Activated T-helper 9 cell treated with anti-CD3 and anti-CD28 coated beads, Interleukin-2, amount 50 U/mL, for 16 hours (primary cell): ENCODE measurements at places on chromosomes 5 and 9.

DNA sequence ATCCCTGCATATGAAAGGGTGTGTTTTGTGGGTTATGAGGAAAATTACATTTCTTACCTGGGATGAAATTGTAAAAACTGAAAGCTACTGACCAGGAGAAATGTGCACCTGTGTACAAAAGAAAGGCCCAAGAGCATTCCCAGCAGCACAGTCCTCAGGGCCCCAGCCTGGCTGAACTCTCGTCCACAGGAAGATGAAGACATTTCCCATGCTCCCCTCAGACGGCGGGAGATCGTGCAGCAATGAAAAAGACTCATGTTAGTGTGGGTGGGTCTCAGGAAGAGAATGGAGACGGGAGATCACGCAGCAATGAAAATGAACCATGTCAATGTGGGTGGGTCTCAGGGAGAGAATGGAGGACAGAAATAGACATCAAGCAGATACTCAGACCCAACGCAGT, 12.6 kb upstream of the LCN15 start:
- DNase-seq: no peak

DNA sequence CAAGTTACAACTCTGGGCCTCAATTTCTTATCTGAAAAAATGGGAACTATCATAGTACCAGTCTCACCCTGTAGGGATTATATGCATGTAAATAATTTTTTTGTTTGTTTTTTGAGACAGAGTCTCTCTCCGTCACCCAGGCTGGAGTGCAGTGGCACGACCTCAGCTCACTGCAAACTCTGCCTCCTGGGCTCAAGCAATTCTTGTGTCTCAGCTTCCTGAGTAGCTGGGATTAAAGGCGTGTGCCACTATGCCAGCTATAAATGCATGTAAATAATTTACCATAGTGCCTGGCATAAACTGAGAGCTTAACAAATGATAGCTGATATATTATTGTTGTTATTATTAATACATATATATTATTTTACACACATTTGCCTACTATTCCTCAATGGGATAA, 3.0 kb upstream of the ARHGAP26 start:
- DNase-seq: no peak

DNA sequence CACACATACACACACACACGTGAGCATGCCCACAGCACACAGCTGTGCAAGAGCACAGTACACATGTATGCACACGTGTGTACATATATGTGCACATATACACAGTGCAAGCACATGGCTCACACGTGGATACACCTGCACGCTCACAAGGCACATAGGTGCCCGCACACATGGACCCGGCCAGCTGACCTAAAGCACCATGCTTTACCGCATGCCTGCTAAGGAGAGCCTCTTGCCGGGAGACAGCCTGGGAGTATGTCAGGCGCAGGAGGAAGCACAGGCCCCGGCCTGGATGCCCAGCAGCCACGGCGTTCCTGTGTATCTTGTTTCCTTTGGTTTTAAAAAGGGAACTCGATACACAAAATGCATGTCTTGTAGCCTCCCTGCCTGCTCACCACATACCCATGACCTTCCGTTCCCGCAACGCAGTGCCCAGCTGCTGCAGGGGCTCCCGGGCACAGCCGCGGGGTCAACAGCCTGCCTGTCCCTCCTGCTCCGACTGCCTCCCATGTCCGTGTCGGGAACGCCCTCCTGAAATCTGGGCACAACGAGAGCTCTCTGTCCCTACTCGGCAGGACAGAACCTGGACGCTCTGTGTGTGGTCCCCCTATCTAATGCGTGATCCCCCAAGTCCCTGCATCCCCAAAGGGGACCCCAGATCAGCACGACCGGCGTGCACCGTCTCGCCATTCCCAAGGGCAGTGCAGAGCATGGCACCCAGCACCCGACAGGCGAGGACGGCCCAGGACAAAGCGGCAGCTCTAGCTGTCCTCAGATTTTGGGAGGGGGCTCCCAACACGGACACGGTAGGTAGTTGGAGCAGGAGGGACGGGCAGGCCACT, 3.6 kb downstream of the SLC12A7 start:
- no peak for DNase-seq

- DNase-seq: no peak
Observed at GRCh38 chr5:12095808-12096281, 191.6 kb upstream of the CTNND2 start.

DNA sequence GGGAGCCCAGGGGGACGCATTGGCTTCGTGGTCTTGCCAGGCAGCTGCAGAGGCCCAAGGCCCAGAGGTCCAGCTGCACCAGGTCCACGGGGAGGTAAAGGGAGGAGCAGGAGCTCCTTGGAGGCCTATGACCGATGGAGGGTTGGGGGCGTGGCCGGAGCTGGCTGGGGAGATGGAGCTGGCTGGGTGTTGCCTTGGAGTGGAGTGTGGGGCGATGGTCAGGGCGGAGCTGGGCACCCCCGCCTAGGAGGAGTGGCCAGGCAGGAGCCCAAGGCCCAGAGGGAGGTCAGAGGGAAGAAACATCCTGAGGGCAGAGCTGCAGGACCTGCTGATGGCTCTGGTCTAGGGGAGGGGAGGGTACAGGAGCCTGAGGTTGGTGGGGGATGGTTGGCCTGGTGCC, 44.6 kb downstream of the KCNT1 start:
- no peak for DNase-seq

GRCh38 chr9:8857926-8858595, 1058.5 kb upstream of the DMAC1 start:
- no peak for DNase-seq

DNA sequence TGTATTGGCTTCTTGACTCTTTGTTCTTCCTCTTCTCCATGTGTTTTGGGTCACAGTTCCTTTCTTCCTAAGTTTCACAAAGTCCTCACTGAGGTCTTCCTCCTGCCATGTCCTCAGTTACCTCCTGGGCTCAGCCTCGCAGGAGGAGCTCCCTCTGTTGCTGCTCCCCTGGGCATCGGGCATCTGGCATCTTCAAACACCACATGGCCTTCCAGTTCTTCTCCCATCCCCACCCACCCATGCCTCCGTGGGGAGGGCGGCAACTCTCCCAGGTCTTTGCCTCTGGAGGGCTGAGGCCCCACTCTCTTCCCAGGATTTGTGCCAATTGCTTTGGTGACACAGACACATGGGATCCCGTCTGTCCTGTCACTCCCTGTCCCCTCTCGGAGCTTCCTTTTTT, 22.8 kb downstream of the MRPL36 start:
- DNase-seq: no peak

DNA sequence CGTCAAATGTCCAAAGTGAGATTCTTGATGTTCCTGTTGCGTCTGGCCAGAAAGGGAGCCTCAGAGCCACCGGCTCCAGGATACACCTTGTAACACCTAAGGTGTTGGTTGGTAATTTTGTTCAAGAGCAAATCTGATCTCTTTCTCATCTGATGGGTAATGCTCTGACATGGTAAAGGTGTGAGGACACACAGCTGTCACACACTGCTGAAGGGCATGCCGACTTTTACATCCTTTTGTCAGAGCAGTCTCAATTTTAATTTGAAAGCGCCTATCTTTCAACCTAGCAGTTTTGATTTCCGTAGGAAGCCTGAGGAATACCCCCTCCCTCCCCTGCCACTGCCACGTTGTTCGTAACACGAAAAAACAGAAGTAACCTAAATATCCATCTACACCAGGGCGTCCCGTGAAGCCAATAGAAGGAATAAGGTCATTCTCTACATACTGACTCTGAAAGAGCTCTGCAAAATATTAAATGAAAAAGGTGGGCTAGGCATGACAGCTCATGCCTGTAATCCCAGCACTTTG, 57.4 kb downstream of the TSTD2 start:
- no peak for DNase-seq

GRCh38 chr5:82066791-82067190, 95.0 kb downstream of the ATG10 start:
- no peak for DNase-seq

DNA sequence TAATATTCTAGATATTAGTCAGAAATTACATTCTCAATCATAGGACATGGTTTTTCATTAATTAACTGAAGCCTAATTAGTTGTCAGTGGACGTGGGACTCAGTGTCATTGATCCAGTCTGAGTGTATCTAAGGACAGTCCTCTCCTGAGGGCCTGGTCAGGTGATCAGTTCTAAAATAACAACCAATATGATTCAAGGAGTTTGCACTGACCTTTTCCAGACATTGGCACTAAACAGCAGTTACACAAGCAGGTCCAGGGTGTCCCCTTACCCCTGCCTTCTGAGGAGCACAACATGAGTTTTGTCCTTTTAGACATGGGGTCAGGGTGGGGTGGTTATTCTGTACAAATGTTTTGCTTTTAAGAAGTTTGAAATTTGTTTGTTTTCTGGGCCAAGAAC, 97.8 kb downstream of the CMYA5 start:
- no peak for DNase-seq

DNA sequence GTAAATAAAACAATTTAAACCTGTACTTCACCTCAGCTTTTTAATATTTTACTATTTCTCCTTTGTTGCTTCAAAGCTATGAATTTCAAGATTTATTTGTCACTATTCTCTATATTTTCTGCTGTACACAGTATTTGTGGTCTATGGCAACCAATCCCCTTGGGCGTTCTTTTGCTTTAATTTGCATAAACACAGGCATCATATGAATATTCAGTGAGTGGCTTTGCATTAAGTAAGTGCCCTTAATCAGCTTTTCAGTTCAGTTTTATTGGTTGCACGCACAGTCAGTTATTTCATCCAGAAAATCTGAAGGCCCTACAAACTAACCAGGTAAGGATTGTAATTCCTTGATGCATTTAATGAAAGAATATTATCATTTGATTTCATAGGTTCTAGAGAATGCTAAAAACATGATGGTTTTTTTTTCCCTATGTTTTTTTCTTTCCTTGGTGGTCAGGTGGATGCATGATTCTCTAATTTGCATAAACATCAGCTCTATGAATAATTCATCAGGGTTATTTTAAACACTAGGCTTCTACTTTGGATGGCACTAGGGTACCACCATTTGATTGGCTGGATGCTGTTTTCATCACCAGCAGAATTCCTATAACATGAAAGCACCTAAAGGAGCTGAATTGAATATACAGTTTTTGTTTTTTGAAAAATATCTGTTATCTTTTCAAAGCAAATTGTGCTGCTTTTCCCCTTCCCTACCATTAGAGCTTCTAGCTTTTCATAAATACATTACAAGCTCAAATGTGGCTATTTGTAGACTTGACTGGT, 249.2 kb upstream of the CCNH start:
- DNase-seq: no peak

GRCh38 chr9:13993632-13994185, 320.2 kb downstream of the NFIB start:
- DNase-seq: no peak

DNA sequence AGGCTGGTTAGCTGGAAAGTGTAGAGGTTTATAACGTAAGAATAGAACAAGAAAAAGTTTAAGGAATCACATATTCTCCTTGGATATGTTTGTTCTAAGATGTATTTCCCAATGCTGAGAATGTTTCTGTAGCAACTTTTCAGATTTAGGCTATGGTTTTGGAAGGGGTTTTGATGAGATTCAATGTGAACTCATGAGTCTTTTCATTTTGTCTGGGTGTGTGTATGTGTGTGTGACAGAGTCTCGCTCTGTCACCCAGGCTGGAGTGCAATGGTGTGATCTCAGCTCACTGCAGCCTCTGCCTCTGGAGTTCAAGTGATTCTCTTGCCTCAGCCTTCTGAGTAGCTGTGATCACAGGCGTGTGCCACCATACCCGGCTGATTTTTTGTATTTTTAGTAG, 38.6 kb downstream of the RAI14 start:
- no peak for DNase-seq

- no peak for DNase-seq
Observed at GRCh38 chr5:71924325-71924724, 182.9 kb upstream of the MAP1B start.

- no peak for DNase-seq
Observed at GRCh38 chr5:76576996-76577395, 46.2 kb downstream of the F2RL2 start.

DNA sequence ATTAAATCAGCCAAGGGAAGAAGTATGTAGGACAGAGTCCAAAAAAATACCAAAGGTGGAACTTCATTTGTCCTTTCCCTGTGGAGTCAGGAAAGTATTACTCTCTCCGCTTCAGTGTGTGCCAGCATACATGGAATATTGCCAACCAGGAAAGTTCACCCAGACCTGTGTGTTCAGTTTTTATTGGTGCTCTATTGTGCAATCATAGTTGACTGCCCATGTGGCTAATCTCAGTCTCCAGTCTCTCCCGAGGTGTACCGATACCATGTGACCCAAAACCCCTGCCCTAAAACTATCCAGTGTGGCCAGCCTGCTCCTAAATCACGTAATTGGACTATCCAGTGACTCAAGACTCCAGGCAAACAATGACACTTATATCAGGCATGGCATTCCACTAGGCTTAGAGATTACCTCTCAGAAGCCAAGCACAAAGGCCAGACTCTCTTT, 38.8 kb downstream of the NFX1 start:
- no peak for DNase-seq

DNA sequence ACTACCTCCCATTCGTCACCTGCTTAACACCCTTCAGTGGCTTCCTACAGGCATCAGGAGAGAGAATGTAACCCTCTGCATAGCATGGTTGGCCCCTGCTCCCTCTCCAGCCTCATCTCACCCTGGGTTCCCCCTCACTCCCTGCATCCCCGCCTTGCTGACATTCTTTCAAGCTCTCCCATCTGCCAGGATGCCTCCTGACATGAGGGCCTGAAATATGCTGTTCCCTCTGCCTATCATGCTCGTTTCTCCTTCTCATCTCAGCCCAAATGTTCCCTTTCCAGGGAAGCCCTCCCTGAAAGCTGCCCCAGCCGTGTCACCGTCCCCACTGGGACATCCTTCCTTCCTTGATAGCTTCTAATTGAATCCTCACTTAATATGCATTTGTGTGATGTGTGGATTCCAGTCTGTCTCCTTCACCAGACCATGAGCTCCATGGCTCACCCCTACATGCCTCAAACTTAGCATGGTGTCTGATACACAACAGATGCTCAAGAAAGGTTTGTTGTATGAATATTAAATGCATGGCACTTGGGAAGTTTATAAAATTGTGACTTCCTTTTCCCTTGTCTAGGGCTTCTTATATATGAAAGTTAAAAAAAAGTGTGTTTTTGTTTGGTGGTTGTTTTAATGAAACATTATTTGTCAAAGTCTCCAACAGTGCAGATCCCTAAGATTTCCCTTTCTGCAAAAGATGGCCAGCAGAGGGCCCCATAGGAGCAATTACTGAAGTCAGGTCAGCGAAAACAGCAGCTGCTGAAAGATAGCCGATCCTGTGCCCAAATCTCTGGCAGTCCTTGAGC, 7.3 kb upstream of the C5orf58 start:
- peak; percentile 55 for DNase-seq

DNA sequence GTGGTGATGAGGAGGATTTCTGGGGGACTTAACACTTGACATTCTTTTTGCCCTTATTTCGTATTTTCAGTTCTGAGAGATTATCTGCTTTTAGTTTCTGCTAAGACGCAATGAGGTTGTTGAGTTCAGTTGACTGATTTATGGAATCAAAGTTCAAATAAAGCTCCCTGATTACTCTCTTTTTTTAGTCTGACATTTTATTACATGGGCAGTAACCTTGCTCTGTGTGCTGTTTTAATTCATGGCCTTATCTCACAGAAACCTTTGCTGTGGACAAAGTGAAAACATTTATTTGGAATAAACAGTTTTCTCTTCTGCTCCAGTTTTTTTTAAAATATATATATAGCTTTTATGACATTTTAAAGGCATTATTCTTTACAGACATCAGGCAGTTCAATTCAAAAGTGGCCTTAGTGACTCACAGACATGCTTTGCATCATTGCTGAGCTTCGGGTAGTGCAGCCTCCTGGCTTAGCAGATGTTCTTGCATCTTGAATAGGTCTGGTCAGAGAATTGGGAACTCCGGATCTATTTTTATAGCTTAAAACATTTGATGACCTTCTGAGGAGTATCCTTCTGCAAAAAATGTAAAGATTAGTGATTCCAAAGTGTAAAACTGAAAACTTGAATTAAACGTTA, 162.9 kb downstream of the FAM170A start:
- DNase-seq: no peak
